Urothelium cell line (cell line): ENCODE measurements at places on chromosomes 1 and 21.

- no peak for DNase-seq
Measured at GRCh38 chr1:110690709-110691365, 16.1 kb upstream of the KCNA3 start.

DNA sequence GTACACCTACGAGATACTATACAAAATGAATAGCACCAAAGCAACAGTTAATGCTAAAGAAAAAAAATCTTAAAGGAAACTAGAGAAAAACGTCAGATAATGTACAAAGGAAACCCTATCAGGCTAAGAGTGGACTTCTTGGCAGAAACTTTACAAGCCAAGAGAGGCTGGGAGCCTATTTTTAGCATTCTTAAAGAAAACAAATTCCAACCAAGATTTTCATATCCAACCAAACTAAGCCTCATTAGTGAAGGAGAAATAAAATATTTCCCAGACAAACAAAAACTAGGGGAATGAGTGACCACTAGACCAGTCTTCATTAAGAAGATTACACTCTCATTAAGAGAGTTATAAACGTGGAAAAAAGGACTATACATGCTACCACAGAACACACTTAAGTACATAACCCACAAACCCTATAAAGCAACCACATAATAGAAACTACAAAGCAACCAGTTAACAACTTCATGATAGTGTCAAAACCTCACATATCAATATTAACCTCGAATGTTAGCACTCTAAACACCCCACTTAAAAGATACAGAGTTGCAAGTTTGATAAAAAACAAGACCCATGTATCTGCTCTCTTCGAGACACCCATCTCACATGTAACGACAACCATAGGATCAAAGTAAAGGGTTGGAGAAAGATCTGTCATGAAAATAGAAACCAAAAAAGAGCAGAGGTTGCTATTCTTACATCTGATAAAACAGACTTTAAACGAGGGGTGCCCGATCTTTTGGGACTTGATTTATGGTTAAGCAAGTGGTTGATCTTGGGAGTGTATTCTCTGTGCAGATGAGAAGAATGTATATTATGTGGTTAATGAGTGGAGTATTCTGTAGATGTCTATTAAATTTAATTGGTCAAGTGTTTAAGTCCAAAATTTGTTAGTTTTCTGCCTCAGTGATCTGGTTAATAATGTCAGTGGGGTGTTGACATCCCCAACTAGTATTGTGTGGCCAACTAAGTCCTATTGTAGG lies 1301.4 kb downstream of the PLA2G4A start:
- no peak for DNase-seq

DNA sequence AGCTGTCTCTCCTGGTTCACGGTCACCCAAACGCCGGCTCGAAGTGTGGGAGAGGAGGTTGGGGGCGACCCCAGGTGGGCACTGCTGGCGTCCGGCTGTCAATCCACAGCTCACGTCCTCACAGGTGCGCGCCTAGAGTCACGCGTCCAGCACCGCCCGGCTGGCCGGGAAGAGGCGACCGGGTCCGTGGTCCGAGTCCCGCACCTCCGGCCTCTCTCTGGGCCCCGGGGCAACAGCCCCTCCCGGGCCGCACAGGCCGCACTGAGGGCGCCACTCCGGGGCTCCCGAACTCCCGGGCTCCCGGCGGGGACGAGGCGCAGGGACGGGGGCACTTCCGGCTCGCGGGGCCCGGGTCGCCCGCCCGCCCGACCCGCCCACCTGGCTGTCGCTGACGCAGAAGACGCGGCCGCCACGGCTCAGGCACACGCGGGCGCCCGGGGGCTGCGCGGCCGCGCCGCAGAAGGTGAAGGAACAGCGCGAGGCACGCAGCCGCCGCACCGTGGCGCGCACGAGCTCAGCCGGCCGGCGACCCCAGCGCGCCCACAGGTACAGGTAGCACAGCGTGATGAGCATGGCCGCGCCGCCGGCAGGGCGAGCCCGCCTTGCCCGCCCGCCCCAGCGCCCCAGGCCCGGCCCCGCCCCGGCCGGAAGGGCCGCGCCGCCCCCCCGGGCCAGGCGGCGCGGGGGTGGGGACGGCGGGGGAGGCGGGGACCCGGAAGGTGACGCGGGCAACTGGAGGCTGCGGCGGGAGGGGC lies at the start of gene HLCS:
TSS of gene HLCS (minus strand) at position 604 of the 755 bp plus-strand sequence. CDS start at position 573, 31 bp downstream.
- DNase-seq, result peak; percentile 64

DNA sequence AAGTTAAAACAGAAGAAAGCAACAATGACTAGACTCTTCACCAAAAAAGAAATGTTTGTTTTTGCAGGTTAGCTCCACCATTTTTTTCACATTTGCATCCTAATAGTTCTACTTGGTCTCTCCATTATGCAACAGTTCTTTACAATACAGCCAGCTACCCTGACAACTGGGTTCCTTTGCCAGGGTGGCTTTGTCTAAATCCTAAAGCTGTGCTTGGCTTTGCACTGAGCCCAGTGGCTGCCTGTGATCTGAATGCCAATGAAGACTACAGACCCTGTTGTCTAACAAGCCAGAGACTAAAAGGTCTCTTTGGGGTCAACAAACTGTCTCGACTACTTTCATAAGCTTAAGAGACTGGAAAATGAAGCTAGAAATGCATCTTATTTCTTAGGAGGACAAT lies 112.0 kb downstream of the AKT3 start:
- DNase-seq, result no peak

DNA sequence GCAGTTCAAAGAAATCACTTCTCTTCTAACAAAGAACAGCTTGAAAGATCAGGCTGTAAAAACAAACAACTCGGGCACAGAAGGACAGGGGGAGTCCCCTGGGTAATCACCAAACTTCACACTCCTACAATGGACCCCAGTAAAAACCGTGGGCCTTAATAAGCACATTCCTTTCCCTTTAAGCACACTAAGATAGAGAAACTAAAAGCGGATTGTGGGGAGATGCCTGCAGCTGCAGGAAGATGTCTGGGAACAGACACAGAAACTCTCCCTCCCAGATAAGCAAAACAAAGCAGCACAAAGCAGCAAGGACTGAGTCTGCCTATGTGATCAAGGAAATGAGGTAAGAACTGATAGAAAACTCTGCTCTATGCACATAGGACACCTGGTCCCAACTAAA lies 37.6 kb upstream of the CTBS start:
- DNase-seq, result no peak

GRCh38 chr1:246566813-246567645 lies 773 bp downstream of the CNST start:
- no peak for DNase-seq

- DNase-seq, result no peak
Measured at GRCh38 chr1:15148941-15149340, 4.6 kb upstream of the TMEM51 start.

GRCh38 chr21:24436236-24436635 lies 1171.0 kb downstream of the MRPL39 start:
- DNase-seq, result no peak
